ENCODE measurements at places on chromosomes 4 and X.

DNA sequence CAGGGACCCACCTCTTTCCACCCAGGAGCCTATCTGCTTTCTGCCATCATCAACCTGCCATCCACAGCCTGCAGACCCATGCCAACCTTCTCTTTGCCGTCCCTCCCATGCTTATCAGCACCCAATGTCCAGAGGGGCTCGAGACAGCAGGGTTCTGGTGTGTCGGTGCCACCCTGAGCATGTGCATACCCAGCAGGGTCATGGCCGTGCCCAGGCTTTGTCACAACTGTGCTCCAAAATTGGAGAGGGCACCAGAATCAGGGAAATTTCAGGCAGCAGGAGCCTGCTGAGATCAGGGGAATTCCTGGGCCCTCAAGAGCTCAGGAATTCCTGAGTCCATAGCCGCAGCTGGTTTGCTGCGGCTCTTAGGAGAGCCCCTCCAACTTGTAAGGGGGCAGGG, 330.6 kb downstream of the CCSER1 start:
- DNase-seq = no peak

GRCh38 chr4:24417206-24417605, 167.1 kb downstream of the DHX15 start:
- DNase-seq = no peak

DNA sequence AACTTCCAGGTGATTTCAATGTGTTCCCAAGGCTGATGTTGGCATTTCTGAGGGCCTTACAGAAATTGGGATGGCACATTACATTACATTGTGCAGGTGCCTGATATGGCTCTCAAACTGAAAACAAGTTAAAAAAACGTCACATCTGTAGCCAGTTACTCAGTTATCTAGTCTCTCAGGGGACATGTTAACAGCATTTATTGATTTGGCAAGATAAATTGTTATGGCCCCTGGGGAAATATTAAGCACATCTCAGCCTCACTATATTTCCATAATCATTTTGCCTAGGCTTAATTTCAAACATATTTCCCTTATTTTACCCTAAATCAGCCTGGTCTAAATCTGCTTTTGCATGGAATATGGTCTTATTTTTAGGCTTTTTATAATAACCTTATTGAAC, 290.0 kb downstream of the IL15 start:
- no peak for DNase-seq

DNA sequence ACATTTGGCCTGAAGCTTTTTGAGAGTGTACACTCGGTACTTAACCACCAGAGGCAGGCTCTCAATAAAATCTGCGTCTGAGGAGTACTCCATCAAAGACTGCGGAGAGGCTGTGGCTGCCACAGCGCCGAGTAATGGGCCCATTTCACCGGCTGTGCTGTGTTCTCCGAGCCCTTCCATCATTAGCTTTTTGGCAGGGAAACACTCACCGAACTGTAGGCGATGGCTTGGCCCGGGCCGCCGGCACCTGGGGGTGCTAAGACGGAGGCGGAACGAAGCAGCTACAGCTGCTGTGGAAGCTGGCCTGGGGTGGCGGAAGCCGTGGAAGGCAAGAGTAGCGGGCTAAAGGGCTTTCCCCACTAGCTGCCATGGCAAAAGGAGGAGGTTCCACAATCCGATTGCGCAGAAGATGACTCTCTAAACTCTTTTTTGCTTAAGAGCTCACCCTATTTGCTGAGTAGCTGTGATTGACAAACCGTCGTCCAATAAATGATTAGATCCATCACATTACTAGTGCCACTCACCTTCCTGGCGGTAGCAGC, 48.5 kb upstream of the PABPC1L2A start:
- DNase-seq = no peak

- no peak for DNase-seq
These were observed 113.2 kb downstream of the SPCS3 start for GRCh38 chr4:176432811-176433540.

- DNase-seq = no peak
These were observed 87.1 kb downstream of the VCX2 start for GRCh38 chrX:8084006-8084405.

DNA sequence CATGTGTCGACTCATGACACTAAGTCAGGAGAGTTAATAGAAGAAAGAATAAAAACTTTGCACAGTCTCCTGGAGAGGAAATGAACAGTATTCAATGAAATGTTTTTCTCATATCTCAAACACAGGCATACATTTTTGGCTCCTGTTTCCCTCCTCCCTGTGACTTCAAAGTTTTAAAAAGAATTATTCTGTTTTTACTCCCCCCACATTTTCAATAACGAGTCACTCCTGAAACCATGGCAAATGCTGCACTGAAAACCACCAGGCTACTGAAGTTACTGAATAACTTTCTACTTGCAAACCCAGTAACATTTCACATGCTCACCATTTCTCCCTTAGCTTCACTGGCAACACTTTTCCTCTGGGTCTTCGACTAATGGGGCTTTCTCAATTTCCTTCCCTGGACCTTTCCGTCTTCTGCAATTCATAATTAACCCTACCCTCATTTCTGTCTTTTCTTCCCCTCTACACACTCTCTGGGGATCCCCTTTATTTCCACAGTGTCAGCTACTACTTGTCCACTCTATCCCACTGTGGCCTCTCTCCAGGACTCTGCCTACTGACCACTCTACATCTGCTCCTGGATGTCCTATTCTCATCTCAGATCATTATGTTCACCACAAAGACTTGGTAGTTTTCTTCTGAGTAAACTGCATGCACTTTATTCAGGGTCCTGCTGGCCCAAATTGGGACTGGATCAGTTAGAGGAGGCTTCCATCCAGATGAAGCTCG, 225.8 kb upstream of the ETNPPL start:
- DNase-seq = no peak

DNA sequence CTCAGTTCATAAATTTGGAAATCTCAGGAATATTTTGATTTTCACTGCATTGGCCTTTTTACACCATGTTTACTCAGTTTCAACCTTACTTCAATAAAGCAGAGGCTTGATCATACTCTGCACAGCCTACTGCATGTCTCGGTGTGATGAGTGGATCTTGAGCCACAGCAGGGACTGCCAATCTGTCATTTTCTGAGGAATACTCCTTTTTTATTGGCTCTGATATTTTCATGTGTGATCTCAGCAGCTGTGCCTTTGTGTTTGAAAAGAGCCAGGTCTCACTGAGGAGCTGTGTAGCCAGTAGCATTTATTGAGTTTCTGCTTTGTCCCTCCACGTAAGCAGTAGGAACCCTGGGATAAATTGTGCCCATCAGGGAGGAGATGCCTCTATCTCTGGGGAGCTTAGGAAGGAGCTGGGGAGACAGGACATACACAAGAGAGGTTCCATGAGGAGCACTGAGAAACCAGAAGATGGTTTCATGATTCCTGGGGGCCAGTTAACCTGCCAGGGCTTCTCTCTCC, 18.9 kb upstream of the TRIM2 start:
- DNase-seq = no peak

GRCh38 chr4:5707778-5708448, 446 bp downstream of the EVC2 start:
- DNase-seq = no peak

GRCh38 chr4:163966612-163967011, 472.1 kb downstream of the TMA16 start:
- DNase-seq = no peak

Measured in HFF-Myc (cell line).